Right lung (tissue), 10 donors: ENCODE measurements at places on chromosomes 1 and 21. TPM values are rescaled to one million over a fixed set of nuclear protein-coding genes. Genes with fewer than 3 reads are reported as not detected.

The KCNN3 gene
- polyA plus RNA-seq = 1.8 TPM

The FOXD3 gene
- polyA plus RNA-seq = not detected

The BEST4 gene
- 0.48 TPM for polyA plus RNA-seq

- DNase-seq = no peak
These were observed 52.0 kb upstream of the STUM start for GRCh38 chr1:226496453-226497015.

- DNase-seq = no peak
These were observed 252.0 kb downstream of the PTBP2 start for GRCh38 chr1:96973605-96974004.
